Activated gamma-delta T cell (primary cell): ENCODE measurements at places on chromosomes 4 and X.

DNA sequence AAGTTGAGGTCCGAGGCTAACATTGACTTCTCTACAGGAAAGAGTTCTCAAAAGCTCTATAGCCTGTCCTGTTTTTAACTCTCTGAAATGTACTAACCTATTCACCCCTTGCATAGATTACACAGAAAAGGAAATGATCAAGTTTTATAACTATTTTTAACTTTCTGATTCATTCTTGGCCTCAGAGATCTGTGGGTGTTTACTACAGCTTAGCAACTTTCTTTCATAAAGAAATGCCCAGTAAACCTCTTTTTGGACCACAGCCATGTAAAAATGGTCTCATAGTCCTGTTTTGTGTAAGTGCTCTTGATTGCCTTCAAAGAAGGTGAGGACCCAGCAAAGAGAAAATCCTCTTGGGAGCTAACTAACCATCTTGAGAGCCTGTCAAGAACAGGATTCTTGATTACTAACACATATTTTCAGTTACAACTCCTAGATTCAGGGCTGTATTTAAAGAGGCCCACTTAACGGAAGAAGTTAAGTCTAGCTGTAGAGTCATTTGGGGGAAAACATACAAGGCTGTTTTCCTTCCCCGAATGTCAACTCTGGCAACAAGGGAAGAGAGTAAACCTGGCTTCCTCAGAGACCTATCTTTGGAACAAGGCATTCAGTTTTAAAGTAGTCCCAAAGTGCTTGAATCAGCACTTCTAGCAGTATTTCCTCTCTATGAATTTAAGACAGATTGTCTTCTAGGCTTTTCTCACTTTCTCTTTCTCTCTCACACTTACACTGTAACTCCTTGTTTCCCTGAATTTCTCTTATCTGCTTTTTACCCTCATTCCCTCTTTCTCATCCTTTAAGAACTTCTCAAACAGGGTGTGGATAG is 78.2 kb downstream of the IL21 start:
- DNase-seq = no peak

GRCh38 chr4:44916411-44916810 is 190.1 kb upstream of the GNPDA2 start:
- no peak for DNase-seq

DNA sequence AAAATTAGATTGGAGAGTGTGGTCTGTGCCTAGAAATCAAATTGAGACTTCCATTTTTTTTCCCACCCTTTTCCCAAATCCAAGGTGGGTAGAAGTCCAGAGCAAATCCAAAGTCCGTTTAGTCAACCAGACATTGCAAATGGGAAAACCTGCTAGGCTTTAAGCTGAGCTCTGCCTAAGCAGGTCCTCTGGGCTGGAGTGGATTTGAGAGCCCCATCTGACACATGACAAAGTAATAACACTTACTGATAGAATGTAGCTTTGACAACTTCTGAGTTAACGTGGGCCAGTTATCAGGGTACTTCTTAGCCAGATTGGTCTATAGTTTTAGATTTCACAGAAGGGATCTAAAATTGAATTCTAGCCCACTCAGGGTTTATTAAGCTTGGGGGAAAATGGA is 242.3 kb downstream of the GALNTL6 start:
- DNase-seq = no peak

DNA sequence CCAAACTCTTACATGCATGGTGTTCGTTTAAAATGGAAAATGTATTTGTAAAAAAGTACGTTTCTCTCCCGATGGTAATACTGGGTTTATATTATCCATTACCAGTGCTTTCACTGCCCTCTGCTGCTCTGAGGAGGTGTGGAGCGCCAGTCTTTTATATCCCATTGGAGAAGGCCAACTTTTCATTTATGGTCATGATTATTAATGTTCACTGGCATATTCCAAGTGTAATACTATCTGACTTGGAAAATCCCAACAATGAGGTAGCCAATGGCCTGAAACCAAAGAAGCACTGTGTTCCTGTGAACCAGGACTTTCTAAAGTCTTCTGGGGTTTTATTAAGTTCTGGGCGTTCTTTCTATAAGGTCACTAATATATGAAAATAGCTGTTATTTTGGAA is 80.7 kb downstream of the SYNPO2 start:
- DNase-seq = no peak

DNA sequence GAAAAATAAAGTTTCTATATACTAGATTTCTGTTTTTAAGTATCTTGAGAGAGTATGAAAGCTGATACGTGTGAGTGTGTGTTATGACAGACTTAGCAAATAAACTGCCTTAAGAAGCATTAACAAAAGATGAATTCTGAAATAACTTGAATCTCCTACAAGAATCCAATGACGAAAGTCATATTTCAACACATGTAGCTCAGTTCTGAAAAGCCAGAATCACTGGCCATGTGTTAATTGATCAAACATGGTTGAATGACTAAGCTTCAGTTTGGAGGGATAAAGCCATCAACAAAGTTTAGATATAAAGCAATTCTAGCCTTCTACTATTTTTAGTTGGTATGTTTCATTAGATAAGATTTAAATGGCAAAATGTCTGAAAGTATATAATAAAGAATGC is 88.5 kb upstream of the ETNPPL start:
- DNase-seq = no peak

GRCh38 chrX:747176-747575 is 116.6 kb downstream of the SHOX start:
- DNase-seq = no peak

- DNase-seq = no peak
These were observed 17.6 kb downstream of the SH3RF1 start for GRCh38 chr4:169253113-169253671.

- DNase-seq = no peak
These were observed 78.4 kb downstream of the IRF2 start for GRCh38 chr4:184395971-184396391.

- no peak for DNase-seq
These were observed 86.9 kb downstream of the EGF start for GRCh38 chr4:109999585-109999912.

DNA sequence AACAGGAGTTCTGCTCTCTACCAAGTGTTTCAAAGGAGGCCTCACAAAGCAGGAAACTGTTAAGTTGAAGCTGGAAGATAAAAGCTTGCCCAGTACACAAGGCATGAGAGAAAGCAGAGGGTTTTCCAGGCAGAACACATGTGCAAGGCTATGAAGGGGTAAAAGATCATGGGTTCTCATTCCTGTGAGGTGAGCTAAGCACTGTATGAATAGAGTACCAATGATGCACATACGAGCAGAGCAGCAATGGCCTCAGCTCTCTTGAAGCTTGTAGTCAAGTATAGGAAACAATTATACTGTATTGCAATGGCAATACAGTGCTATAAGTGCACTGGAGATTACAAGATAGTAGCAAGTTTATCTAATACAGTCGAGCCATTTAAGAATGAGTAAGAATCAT is 18.0 kb downstream of the TTC29 start:
- DNase-seq = no peak

GRCh38 chrX:134633394-134633793 is 24.9 kb downstream of the PLAC1 start:
- no peak for DNase-seq

DNA sequence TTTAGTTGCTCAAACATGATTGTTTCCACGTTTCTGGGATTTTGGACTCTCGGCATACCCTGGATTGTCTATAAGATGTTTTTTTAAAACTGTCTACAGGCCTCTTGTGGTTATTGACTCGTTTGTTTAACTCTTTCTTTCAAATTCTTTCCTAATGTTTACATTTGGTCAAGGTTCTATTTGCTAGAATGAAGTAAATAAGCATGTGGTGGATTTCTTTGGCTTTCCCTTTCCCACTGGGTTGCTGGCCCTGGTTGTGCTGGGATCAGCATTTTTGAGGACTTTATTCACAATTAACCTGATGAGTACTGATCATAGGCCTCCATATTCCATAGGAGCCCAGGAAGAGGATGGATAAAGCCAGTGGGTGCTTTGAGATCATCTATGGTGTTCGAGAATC is 11.1 kb upstream of the GPR101 start:
- no peak for DNase-seq

GRCh38 chr4:139915037-139915436 is 238.9 kb downstream of the MAML3 start:
- no peak for DNase-seq

DNA sequence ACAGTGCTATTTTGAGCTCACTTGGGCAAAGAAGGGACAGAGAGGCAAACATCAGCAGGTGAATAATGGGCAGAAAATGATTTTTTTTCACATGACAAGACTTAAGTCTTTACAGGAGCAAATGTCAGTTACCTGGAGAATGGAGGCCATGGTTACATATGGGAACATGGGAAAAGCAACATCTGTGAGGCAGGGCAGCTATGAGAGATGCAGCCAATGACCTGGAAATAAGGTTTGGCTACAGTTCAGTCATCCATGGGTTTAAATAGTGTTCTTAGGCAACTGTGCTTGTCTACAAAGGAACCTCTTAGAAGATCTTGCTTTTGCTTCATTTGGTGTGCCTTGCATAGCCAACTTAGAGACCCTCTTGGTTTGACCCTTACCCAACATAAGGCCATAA is 490.2 kb upstream of the LCORL start:
- no peak for DNase-seq

GRCh38 chrX:153921511-153922446 is 4.3 kb downstream of the ARHGAP4 start:
- no peak for DNase-seq

GRCh38 chrX:135931644-135932487 is 38.4 kb downstream of the SAGE1 start:
- no peak for DNase-seq

- DNase-seq = no peak
These were observed 474.5 kb downstream of the KLHL13 start for GRCh38 chrX:117641913-117642656.
